ENCODE measurements at places on chromosomes 6 and 20.

DNA sequence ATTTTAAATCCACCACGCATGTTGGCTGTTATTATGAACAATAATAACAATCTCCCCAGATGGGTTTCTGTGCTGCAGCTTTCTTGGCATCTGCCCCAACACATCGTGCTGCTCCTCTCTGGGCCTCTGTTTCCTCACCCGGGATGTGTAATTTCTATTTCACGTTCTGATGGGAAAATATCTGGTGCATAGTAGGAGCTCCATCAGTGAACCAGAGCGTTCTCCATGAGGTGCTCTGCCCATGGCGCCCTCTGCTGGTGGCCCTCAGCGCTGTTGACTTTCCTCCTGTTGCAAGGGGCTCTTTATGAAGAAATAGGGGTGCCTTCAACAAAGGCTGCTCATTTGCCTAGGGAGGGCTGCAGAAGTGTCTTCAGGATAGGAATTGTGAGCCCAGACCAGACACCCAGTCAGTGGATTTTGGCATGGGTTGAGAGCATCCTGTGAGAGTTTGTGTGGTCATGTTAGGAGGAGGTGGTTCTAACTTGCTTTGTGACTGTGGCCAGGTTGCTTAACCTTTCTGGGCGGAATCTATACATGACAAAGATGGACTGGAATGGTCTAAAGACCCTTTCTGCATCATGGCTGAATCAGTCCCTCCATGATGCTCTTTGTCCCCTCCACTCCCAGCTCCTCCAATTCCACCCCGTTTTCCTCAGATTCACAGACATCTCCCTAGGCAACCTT, 8.1 kb downstream of the SCRT2 start:
- DNase-seq = no peak

DNA sequence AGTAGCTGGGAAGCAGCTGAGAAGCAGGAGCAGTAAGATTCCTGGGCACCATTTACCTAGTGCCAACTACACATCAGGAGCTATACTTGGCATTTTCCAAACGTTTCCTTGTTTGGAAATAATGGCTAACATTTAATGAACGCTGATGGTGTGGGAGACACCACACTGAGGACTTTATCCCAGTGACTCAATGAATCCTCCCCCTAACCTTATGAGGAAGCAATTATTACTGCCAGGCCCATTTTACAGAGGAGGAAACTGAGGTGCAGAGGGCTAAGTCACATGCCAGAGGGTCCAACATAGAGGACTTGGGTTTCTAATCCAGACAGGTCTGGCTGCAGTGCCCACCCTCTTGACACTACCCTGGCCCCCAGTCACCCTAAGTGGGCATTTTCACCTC, 6.1 kb downstream of the PTGIS start:
- DNase-seq = no peak

DNA sequence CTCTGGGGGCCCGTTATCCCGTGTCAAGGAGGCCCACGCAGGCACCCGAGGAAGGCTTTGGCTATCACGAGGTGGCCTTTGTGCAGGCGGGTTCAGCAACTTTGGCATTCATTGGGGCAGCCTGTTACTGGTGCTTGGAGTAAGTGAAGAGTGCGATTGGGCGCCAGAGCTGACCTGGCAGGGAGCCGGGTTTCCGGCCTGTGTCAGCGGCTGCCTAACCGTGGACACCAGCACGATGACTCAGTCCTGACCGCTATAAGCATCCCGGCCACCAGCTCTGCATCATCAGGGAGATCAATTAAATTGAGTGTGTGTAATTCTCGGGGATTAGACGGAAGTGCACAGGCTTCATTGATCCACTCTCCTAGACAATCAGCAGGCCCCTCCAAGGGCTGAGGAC, 45.9 kb downstream of the CDH4 start:
- DNase-seq = no peak

- no peak for DNase-seq
Observed at GRCh38 chr6:109799664-109800063, 108.6 kb downstream of the FIG4 start.

DNA sequence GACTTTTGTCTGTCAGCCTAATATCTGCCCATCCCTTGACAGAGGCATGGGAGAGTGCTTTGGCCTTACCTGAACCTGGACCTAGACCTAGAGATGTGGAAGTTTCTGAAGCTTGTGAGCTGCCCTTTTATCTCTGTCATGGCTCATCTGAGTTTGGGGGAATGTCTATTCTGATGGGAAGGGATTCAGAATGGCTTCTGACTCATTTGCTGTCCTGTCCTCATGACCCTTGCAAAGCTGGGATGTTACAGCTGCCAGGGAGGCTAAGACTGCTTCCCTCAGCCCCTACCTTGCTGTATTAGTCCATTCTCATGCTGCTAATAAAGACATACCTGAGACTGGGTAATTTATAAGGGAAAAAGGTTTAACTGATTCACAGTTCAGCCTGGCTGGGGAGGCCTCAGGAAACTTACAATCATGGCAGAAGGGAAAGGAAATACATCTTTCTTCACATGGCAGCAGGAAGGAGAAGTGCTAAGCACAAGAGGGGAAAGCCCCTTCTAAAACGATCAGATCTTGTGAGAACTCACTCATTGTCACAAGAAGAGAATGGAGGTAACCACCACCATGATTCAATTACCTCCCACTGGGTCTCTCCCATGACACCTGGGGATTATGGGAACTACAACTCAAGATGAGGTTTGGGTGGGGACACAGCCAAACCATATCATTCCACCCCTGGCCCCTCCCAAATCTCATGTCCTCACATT, 252.2 kb downstream of the ERMARD start:
- DNase-seq = no peak

- no peak for DNase-seq
Observed at GRCh38 chr6:7646394-7646793, 56.4 kb downstream of the SNRNP48 start.

DNA sequence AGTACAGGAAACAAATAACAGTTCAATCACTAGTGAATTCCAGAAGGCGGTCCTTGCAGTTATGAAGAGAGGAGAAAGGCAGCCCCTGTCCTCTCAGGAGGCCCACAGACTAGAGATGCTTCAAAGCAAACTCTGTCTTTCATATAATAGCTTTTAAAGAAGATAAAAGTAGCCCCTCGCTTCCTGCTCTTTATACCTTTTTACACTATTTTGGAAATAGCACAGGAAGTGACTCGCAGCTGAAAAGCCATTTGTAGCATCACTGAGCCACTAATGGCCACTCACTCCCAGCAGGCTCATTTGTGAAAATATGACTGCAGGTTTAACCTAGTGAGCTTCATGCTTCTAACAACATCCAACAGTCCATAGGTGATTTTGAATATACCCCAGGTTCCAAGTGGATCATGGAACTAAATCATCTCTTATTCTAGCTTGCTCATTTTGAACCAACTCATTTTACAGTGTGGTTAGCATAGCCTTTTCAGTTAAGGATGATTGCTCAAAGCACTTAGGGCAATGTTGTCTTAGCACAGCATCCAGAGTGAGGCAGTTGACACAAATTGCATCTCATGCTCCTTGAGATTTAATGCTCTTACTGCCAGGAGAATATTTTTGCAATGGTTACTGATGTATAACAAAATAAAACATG, 136.0 kb upstream of the NRSN1 start:
- no peak for DNase-seq

Measured in naive thymus-derived CD4-positive, alpha-beta T cell (primary cell).